Astrocyte (in vitro differentiated cells and primary cell): ENCODE measurements at places on chromosomes 1 and 21. TPM values are rescaled to one million over a fixed set of nuclear protein-coding genes. Genes with fewer than 3 reads are reported as not detected.

The PEAR1 gene
- 8.5 and 17.3 TPM in 2 replicates for total RNA-seq

The HES2 gene
- 0.94 and 3.0 TPM in 2 replicates for total RNA-seq

The NID1 gene
- 73.0 and 76.8 TPM in 2 replicates for total RNA-seq

The FAM131C gene
- total RNA-seq = 0.11 and 0.38 TPM in 2 replicates

The C1orf167 gene
- not detected in 2 replicates for total RNA-seq

The CLCA1 gene
- total RNA-seq = not detected in 2 replicates

The NDUFS5 gene
- 313 and 360 TPM in 2 replicates for total RNA-seq

The NR1I3 gene
- total RNA-seq = not detected in 2 replicates

The COL9A2 gene
- total RNA-seq = 1.5 and 2.1 TPM in 2 replicates

- peak; percentile 91 for DNase-seq
Measured at GRCh38 chr1:60989749-60990713, 92.3 kb upstream of the NFIA start.

- DNase-seq = no peak
Measured at GRCh38 chr1:11504599-11504998, 25.6 kb downstream of the DISP3 start.

- DNase-seq = peak; percentile 91
Measured at GRCh38 chr1:63112155-63112900, 210.0 kb upstream of the FOXD3 start.

- DNase-seq = no peak
Measured at GRCh38 chr1:64848136-64848535, 103.3 kb downstream of the RAVER2 start.

DNA sequence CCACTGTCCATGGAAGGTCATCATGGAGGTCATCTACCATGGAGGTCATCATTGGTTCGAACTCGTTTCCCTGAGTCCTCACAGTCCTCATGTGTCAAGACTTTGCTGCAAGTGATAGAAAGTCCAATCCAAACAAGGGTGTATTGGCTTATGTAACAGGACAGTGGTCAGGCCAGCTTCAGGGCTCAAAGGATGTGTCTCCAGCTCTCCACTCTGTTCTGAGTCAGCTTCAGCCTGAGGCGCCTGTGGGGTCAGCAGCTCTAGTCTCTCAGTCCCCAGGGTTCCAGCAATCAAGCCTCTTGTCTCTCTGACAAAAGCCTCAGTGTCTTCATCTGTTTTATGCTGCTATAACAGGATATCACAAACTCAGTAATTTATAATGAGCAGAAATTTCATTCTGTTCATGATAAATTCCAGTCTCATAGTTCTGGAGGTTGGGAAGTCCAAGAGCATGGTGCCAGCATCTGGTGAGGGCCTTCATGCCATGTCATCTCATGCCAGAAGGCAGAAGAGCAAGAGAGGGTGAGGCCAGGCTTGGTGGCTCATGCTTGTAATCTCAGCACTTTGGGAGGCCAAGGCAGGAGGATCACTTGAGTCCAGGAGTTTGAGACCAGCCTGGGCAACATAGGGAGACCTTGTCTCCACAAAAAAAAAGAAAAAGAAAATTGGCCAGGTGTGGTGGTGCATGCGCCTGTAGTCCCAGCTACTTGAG, 19.5 kb downstream of the A3GALT2 start:
- DNase-seq = no peak

DNA sequence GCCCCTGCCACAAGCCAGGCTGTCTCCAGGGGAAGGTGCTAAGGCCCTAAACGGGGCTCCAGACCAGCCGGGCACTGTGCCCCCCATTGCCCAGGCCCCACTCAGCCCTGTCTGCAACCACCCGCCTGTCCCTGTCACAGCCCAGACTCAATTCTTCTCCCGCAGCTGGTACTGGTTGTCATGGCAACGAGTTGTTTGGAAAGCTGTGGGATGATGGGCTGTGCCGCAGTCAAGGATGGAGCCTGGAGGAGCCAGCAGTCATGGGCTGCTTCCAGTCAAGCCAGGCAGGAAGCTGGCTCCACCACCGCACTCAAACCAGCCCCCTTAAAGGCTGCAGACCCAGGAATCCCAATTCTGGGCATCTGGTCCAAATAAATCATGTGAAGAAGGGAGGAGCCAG, 4.2 kb downstream of the SPOCD1 start:
- DNase-seq = peak; percentile 49

- DNase-seq = no peak
Measured at GRCh38 chr1:228144993-228145343, 4.8 kb upstream of the GJC2 start.

- DNase-seq = no peak
Measured at GRCh38 chr1:9906466-9906865, 3.6 kb downstream of the CTNNBIP1 start.

DNA sequence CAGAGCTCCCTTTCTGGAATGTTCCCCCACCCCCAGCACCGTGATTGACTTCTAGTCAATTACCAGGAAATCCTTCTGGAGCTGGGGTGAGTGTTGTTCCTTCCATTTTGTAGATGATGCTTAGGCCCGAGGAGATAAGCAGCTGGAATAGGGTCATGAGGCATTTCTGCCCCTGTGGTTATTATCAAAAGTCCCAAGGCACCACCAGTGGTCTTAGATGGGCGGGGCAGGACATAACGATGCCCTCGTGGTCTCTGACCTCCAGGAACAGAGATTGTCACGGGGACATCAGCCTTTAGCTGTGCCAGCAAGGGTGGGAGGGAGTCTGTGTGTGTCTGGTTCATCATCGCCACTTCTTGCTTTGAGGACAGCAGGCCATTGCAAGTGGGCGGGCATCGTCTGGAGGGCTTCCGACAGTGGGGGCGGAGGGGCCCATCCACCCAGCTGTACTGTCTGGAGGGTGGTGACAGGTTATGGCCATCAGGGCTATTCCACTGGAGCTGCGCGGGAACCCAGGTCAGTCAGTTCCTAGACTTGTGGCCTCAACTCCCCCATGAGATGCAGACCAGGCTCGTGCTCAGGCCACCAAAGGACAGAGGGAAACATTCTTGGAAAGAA, 22.6 kb downstream of the TNFRSF8 start:
- DNase-seq = no peak

DNA sequence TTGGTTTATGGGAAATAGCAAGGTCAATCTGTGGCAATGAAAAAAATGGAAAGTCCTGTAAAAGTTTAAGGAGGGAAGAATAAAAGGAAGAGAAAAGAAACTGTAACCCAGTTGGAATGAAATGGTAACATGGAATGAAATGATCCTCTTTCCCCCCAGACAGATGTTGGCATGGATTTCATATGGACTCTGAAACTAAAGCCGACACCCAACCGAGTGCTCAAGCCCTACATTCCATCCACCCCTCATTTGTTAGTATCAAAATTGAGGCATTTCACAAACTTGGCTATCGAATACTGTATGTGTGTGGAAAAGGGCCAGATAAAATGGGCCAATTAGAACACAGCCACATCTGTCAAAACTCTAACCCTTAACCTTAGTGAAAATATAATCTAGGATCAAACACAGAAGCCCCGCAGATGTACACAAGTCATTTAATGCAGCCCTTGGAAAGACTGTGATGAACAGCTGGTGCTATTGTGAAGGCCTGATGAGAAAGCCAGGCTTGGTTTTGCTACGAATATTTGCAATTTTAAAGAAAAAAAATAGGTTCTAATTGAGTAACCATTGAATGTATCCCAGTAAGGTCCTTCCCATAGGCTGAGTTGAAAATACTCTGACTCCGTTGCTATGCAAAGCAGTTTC, 72.6 kb upstream of the RGL1 start:
- DNase-seq = no peak

DNA sequence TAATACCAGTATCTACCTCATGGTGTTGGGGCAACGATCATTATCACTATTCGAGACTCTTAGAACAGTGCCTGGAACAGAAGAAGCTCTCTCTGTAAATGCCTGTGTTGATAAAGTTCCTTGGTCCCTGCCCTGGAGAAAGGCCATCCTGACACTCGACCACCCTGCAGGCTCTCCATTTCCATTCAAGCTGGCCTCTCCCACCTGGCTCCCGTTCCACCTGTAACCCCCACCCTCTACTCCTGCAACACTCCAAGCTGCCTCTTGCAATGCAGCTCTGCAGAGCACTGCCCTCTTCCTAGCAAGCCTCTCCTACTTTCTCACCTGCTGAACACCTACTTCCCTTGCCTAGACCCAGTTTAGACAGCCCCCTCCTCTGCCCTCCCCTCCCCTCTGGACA, 6.1 kb downstream of the SPOCD1 start:
- DNase-seq = no peak

DNA sequence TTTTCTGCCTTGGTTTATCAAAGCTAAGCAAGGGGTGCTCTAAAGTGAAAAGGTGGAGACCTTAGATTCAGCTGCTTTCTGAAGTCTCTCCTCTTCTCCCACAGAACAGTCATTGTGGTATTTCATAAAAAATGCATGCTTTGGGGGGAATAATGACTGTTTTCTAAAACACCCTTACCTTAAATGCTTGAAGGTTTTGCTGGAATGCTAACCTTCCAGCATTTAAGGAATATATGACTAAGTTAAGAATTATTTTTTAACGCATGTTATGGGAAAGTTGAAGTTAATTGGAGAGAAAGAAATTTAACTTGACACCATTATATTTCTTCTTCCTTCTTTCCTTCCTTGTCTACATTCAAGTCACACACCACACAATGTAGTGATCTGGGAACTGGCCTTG, 162.5 kb downstream of the ROR1 start:
- peak; percentile 51 for DNase-seq
